Choroid plexus epithelial cell (primary cell): ENCODE measurements at places on chromosomes 6 and 20.
A peak's percentile ranks its signal among the peaks of the same experiment; 100 is the strongest.

- peak; percentile 48 for DNase-seq
Measured at GRCh38 chr6:4649728-4650127, 126.5 kb upstream of the CDYL start.

DNA sequence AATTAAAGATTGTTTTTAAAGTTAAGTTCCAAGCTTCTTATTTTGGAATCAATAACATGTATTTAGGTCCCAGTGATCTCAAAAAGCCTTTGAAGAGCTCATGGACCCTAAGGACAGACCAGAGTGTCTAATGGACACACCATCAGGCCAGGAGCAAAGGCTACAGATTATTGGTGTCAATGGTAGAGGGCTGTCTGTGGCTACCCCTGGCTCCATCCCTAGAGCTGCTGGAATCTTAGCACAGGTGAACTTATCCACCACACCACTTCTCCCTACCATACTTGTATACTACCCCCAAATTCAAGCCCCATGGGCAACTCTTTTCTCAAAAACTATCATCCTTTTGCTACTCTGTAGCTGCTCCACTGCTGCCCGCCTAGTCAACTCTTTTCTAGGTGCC is 79.4 kb upstream of the BEND6 start:
- no peak for DNase-seq

DNA sequence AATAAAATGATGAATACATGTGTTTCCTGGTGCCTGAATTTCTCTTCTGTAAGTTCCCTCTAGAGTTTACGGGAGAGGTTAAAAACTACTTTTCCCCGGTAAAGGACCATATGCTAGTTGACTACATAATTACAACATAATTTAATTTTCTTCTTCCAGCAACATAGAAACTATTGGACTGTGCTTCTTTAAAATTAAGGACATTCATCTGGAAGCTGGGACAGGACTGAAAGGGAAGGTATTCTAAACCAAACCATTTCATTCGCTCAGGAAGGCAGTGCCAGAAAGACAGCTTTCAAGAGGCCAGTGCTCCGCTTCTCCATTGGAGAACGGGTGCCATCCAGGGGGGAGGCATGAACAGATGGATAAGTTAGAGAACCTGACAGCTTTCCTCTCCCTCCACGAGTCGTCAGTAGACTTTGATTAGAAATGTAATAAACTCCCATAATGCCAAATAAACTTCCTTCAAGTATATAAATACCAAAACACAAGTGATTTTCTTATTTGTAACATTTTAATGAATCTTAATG is 458.0 kb upstream of the SOX4 start:
- DNase-seq, result no peak

GRCh38 chr6:45988635-45989034 is 27.0 kb downstream of the CLIC5 start:
- DNase-seq, result no peak

DNA sequence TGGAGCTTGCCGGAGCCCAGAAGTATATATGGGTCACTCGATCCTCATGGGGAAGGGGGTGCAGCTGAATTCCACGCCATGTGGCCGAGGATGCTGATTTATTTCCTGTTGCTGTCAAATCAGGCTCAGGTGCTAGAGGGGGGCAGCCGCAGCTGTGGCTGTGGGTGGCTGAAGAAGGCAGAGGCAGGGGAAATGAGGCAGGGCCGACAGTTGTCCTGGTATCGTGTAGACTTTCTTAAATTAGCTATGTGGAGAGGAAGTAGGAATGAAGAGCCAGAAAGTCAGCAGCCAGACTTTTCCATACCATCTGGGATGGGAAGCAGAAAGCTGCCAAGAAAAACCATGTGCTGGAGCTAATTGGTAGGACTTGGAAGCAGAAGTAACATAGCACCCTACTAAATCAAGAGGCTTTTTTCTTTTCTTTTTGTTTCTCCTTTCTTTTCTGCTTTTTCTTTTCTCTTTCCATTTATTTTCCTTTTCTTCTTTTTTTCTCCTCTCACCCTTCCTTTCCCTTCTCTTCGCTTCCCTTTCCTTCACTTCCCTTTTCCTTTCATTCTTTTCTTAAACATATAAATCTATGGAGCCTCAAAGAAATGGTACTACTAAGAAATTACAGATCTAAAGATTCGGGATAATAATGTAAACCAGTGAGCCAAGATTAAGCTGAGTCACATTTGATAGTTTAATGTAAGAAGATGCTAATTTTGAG is 90.6 kb upstream of the CD83 start:
- no peak for DNase-seq

GRCh38 chr6:69791065-69791471 is 5.7 kb downstream of the LMBRD1 start:
- DNase-seq, result no peak

DNA sequence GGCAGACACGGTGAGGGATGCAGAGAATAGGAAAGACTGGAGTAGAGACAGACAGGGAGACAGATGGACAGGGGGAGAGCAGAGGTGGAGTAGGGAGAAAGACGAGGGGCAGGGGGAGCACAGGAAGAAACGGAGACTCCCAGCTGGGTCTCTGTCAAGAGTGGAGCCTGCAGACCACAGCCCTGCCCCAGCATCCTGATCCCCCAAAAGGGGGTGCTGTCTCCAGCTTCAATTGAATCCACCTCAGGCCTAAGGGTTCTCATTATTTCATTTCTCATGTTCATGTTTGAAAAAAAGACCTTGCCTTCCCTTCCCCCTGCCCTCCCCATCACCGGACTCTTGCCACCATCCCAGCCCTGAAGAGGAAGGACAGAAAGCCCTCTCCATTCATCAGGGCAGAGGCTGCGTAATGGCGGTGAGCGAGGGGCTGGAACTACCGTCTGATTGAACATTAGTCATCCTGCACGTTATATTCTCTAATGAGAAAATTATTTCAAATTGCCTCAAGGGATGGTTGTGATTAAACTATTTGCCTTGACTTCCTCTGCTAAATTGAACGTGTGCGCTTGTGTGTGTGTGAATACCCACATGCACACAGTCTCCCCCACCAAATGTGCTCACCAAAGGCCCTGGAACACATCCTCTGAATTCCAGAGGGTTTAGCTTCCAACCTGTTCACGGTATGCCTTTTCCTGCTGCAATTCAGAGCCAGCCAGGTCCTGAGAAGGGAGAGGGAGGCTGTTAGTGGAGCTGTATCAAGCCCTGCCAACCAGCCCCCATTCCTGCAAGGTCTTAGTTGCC is 98.3 kb downstream of the CDC5L start:
- DNase-seq, result no peak

DNA sequence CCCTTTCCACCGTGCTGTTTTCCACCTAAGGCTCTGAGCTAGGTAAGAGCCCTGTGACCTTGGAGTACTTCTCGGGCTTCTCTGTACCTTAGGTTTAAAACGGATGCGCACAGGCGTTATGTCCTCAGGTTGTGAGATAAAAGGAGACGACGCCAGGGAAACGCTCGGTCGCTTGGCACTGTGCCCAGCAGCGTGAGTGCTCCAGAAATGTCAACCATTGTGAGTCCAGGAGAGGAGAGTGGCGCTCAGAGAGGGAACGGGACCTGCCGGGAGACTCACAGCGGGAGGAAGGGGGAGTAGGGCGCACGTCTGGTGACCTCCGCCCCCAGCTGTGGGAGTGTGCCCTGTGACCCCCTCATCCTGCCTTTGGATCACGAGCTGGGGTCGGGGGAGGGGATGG is 33.8 kb upstream of the SCRT2 start:
- DNase-seq, result peak; percentile 9

- no peak for DNase-seq
Measured at GRCh38 chr6:56848105-56848504, 106.8 kb upstream of the BEND6 start.

- no peak for DNase-seq
Measured at GRCh38 chr6:26534681-26535465, 3.3 kb upstream of the HMGN4 start.

GRCh38 chr6:11164717-11165646 is 53.5 kb upstream of the ERVFRD-1 start:
- no peak for DNase-seq

DNA sequence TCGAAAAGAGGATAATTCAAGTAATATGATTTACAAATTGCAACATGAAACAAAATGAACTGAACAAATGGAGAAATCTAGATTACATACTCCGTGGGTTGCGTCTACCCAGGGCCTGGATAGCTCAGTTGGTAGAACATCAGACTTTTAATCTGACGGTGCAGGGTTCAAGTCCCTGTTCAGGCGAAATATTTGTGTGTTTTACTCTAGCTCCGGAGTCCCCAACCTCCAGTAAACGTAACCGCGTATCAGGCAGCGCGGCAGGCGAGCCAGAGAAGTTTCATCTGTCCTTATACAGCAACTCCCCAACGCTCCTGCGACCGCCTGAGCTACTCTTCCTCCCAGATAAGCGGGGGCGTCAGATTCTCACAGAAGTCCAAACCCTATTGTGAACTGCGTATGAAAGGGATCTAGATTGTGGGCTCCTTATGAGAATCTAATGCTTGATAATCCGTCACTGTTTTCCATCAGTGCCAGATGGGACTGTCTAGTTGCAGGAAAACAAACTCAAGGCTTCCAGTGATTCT is 176.1 kb downstream of the TRIM27 start:
- DNase-seq, result peak; percentile 82

- DNase-seq, result peak; percentile 87
Measured at GRCh38 chr6:27752038-27752885, 159.9 kb downstream of the OR2B2 start.

GRCh38 chr6:87184762-87185250 is 29.4 kb downstream of the ZNF292 start:
- DNase-seq, result no peak

DNA sequence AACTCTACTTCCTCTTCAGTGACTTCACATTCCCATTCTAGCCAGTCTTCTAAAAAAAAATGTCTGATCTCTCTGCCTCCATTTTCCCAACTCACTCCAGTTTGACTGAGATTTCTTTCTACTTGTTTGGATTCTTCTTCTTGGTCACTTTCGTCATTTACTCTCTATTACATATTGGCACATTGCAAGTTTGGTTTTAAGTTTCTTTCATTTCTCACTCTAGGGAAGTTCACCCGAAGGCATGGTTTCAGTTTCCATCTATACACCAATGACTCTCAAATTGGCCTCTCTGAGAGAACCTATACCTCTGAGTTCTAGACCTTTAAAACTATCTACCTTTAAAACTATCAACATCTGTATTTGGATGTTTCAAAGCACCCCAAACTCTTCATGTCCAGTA is 51.3 kb downstream of the CD109 start:
- peak; percentile 40 for DNase-seq

- DNase-seq, result no peak
Measured at GRCh38 chr6:13187692-13188091, 140.6 kb downstream of the TBC1D7 start.

DNA sequence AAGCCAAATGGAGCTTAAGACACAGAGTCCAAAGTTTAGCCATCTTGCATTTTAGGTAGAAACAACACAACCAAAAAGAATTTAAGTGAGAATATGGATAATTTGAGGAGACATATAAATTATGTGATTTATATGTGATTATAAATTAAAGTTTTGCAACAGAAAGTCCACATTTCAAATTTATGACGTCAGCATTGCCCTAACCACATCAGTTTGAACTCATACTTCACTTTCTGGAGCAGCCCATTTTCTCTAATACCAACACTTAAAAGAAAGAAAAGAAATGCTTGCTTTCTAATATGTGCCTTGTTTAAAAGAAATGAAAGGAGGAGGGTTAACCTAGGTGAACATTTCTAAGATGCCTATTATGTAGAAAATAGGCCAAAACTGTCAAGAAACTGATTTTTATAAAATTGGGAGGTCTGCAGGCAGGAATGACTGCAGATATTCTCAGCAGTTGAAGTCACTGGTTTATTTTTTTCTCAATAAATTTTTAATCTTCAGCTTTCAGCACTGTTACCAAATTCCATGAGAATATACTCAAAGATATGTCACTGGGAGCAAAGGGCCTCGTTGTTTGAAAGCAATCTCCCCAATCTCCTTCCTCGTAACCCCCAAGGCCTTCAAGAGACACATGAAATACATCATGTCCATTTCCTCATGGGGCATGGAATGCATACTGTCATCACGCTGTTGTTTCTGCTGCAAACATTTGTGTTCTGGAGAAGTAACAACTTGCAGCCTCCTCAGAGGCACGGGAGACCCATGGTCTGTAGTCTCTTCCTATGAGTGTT is 137.8 kb downstream of the SOD2 start:
- no peak for DNase-seq

DNA sequence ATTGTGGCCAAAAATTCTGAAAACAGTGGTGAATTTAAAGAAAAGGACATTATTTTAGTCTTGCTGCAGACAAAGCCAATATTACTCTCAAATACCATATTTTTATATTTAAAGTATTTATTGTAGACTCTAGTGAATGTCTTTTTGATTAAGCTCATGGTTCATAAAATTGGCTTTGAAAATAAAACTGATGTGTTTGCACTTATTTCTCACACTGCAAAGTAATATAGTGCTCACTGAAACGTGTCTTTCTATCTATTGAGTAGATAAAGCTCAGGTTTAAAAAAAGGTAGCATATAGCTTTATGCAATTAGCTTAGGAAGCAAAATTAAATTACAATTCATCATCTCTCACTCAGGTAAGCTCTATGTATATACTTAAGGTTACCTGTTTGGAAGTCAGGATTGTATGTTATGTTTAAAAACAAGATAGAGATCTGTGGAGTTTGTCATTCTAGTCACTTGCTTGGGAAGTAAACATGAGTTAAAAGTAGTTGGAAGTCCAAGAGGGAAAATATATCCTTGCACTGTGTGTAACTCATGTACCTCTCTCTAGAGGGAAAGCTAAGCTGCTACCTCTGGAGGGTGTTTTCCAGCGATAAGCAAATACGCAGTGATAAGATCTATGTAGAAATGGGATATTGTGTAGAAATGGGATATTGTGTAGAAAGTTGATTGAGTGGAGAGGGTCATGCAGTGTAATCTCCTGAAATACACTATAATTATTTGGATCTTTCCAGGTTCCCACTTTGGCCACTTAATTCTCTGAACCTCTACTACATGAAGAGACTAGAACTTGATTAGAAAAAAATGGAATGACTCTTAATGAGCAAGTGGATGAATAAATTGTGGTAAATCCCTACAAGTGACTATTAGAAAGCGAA is 29.9 kb upstream of the SPTLC3 start:
- no peak for DNase-seq

GRCh38 chr6:75430631-75431325 is 62.8 kb downstream of the FILIP1 start:
- peak; percentile 75 for DNase-seq

DNA sequence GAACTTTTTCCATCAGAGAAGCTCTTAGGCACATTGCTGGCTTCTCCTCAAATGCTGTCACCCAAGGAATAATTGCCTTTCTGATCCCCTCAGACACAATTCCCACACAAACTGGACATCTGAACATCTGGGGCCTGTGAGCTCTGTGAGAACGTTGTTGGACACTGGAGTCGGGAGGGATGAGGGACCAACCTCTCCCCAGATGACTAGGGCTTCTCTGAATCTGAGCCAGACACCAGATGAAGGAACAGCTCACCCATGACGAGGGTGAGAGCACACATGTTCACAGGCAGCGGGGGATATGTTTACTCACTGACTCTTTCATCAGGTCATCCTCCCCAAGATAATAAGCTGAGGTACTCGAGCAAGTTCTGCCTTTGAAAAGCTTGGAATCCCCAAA is 283.9 kb upstream of the SUPT3H start:
- DNase-seq, result peak; percentile 87

- DNase-seq, result no peak
Measured at GRCh38 chr6:128478230-128479047, 42.0 kb downstream of the PTPRK start.

GRCh38 chr6:54085541-54085940 is 25.7 kb upstream of the MLIP start:
- peak; percentile 94 for DNase-seq

GRCh38 chr20:20063941-20064702 is 11.8 kb downstream of the CFAP61 start:
- DNase-seq, result no peak
